ENCODE measurements at places on chromosomes 11 and 22.

DNA sequence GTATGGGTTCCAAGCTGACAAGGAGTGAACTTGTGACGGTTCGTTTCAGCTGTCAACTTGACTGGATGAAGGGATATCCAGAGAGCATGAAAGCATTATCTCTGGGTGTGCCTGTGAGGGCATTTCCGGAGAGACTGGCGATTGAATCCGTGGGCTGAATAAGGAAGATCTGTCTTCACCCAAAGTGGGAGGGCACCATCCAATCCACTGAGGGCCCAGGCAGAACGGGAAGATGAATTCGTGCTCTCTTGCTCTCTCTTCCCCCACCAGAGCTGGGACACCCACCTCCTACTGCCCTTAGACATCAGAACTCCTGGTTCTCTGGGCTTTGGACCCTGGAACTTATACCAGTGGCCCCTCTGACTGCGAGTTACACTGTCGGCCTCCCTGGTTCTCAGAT, 15.5 kb upstream of the CD81 start:
- no peak for DNase-seq

- DNase-seq, result peak; percentile 67
These were observed 52.4 kb downstream of the KCNC1 start for GRCh38 chr11:17786824-17787525.

DNA sequence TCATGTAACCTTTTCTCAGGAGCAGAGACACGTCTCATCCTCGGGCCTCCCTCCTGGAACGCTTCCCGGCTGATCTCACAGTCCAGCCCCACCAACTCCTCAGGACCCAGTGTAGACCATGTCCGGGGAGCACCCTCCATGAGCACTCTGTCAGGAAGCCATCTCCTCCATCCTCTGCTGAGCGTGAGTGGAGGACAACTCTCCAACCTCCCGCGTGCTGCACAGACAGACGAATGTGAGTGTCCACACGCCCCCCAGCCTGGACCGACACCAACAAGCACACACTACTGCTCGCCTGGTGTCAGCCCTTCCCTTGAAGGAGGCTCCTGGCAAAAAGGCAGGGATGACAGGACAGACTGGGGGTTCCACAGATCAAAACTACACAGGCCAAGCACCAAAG, 86.6 kb downstream of the SHANK2 start:
- no peak for DNase-seq

DNA sequence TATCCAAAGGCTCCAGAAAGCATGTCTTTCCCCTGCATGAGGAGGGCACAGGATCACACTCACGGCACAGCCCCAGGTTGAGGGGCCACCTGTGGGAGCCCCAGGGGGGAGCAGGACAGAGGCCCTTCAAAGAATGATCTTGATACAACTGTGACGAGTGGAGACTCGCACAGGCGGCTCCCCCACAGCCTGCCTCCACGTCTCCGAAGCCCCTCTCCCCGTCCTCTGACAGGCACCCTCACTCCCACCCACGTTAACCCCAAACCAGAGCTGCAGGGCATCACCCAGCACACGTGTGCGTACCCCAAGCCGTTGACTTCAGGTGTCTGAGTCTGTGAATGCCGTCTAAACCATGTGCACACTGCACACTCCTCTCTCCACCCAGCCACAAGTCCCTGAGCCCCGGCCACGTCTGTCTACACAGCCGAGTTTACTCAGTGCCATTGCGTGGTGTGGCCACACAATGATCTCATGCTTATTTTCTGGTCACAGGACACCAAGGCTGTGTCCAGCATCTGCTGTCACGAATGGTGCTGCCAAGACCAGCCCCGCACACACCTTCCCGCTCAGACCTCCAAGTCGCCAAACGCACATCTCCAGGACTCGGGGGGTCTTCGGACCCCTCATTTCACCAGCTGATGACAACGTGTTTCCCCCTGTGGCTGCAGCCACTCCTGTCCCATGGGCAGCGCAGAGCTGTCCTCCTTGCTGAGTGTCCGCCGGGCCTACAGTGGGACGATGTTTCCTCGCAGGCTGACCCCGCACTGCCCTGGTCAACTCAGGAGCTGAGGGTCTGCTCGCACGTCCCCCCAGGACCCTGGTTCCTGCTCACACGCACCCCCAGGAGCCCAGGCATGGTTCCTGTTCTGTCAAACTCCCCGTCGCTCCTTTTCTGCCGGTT, 251.2 kb downstream of the BRD1 start:
- DNase-seq, result no peak

- no peak for DNase-seq
These were observed 27.5 kb downstream of the SAA4 start for GRCh38 chr11:18209058-18209457.

- DNase-seq, result no peak
These were observed at the start of gene OR10A2 for GRCh38 chr11:6862961-6863360. Gene OR10A2 (plus strand): TSS chr11:6863057. CDS start chr11:6869755, 6,698 bp downstream.

DNA sequence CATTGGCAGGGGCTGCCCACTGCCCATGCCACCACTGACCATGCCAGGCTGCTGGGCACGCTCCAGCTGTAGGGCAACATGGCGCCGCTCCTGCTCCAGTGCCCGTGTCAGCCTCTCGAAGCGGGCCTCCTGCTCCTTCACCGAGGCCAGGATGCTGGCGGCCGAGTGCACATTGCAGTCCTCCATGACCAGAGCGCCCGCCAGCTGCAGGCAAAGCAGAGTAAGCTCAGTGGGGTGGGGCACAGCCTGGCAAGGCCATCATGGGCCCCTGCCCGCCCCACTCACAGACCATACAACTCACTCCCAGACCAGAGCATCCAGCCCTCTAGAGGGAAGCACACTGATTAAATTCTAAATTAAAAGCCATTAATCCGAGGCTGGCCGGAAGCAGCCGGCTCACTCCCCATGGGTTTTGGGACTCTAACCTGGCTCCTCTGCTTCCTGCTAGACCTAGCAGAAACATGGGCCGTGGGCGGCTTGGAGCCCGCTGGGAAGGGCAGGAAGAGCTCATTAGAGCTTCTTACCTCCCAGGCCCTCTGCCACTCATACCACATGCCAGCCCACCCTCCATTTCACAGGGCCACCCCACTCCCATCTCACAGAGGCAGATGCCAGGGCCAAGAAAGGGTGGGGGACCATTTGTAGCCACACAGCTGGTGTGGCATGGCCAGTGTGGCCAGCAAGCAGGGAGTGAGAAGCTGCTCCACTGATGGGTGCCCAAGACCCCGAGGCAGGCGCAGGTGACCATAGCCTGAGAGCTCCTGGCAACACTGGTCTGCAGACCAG, 25.8 kb downstream of the ARVCF start:
- no peak for DNase-seq

GRCh38 chr11:132846075-132846474, 686.2 kb downstream of the OPCML start:
- DNase-seq, result no peak

DNA sequence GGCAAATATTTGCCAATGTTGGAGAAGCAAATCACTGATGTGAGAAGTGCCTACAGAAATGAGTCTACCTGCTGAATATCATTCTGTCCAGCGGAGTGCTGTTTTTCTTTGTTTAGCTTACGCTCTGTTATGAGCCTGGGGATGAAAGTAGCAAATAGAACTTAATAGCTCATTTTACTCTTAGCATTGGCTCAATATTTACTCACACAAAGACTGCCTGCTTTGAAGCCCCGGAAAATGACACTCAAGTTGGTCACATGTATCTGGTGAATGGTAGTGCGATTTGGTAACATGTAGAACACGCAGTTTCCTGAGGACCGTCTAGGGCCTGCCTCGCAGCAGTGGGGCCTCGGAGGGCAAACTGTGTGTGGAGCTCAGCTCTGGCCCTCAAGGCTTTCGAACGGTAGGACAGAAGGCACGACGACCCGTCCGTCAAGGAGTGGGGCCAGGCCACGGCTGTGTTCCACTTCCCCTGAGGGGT, 38.9 kb downstream of the TBC1D22A start:
- no peak for DNase-seq

GRCh38 chr22:44667829-44668189, 34.2 kb upstream of the PRR5 start:
- DNase-seq, result no peak

GRCh38 chr22:24428751-24429410, 1.5 kb downstream of the ADORA2A start:
- DNase-seq, result no peak

DNA sequence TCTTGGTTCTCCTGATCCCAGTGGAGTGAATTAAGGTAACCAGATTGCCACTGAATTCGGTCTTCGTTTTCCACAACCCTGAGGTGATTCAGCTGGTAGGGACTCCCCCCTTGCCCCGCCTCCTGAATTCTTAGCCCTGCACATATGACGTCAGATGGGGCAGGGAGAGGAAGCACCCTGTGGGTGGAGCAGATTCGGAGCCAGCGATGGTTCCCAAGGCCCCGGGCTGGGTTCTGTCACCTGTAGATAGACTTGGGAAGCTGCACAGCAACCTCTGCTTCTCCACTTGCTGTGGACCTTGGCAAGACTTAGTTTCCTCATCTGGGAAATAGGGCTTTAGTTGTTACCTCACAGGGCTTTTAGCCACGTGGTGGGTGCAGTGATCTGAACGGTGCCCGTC, 67.8 kb downstream of the CTTN start:
- no peak for DNase-seq

DNA sequence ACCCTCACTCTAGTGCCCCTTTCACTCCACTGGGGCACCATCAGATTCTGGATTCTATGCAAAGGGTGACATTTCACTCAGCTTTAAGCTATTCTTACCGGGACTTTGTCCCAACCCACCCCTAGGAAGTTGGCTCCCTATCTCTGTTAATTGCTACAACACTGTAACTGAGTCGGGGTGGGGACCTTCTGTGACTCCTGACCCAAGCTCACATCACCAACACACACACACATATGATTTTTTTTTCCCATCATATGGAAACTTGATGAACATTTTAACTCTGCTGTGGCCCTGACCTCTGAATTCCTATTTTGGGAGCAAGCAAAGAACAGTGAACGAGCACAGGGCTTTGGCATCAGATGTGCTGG, 16.6 kb downstream of the USH1C start:
- DNase-seq, result no peak

- DNase-seq, result peak; percentile 63
These were observed 16.1 kb downstream of the RRAS2 start for GRCh38 chr11:14342906-14343305.

DNA sequence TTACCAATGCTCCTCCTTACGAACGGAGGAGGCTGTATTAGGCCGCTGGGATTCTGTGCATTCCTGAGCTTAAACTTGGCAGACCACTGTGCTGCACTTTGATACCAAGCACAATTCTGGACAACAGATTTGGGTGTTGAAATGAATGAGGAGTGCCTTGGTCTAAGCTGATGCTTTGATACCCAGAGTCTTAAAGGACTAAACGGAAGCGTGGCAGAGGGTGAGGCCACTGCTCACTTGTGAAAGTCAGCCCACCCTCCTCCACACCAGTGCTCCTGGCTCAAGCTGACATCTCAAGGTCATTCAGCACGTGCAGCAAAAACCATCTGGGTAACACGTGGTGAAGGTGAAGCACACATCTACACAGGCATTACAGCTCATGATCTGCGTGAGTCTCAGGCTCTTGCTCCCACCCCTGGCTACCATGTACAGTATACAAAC, 85.9 kb downstream of the MICAL3 start:
- DNase-seq, result no peak

GRCh38 chr11:86484795-86485166, 110.1 kb downstream of the CCDC81 start:
- DNase-seq, result no peak

- DNase-seq, result no peak
These were observed 7.9 kb downstream of the SIDT2 start for GRCh38 chr11:117186431-117186761.

DNA sequence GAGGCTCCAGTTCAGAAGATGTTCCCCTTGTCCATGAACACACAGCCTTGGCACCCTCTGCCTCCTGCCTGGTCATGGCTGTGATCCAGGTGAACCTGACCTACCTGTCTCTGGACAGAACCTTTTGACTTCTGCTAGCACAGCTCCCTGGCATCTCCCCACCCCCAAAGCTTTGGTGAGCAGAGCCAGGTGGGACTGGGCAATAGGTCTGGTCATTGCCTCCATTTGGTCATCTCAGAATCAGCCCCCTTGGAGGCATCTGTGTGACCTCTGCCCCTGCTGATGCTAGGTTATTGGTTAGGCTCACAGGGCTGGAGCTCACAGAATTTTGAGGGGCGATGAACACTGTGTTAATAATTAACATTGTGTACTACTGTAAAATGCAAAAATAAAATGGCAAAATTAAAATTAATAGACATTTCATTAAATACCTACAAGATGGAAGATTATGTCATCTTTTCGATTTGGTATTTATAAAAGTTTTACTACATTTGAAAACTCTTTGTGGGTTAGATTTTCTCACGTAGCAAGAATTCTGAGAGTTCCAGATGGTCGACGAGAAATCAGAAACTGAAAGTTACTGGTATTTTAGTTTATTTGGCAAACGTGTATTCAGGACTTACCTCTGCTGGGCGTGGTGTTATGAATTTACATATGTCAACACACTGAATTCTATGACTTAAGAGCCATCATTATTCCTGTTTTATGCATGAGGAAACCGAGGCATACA, 8.3 kb upstream of the KIAA0930 start:
- no peak for DNase-seq

Measured in non-pigmented ciliary epithelial cell (primary cell).